Muscle of back (tissue), 13 donors: ENCODE measurements at places on chromosomes 2 and 18. TPM values are rescaled to one million over a fixed set of nuclear protein-coding genes. Genes with fewer than 3 reads are reported as not detected.

Gene PROKR1
- polyA plus RNA-seq, result 1.4 TPM

Gene GBX2
- not detected for polyA plus RNA-seq

Gene MROH2A
- 0.18 TPM for polyA plus RNA-seq

DNA sequence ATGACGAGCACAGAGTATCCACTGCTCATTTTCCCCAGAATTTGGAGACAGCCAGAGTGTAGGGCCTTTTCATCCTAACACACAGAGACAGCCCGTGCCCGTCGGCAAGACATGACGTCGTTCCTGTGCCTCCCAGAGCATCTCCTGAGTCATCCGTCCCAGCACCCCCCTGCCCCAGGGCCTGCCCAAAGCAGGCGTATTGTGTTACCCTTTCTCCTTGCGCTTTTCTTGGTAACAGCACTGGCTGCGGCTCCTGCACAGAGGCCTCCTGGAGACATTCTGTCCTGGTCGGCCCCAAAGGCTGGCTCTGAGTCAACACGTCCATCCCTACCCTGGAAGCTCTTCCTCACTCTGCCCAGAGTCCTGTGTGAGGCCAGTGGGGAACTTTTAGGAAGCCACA is 217.1 kb downstream of the KLHL29 start:
- DNase-seq, result peak; percentile 67

- DNase-seq, result no peak
These were observed 50.7 kb downstream of the SLC14A2 start for GRCh38 chr18:45666006-45666405.

Gene ASB18
- 4.4 TPM for polyA plus RNA-seq

DNA sequence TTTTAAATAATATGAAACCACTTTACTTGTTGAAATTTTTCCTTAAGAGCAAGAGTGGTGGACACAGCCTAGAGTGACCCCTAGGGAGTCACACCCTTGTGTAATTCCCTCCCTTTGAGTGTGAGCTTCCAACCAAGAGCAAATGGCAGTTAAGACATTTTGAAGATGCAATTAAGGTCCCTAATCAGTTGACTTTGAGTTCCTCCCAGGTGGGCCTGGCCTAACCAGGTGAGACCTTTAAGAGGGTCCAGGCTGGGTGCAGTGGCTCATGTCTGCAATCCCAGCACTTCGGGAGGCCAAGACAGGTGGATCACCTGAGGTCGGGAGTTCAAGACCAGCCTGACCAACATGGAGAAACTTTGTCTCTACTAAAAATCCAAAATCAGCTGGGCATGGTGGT is 143.5 kb upstream of the PID1 start:
- no peak for DNase-seq

GRCh38 chr2:37523814-37524362 is 147.6 kb downstream of the CDC42EP3 start:
- DNase-seq, result peak; percentile 85

Gene SOCS6
- polyA plus RNA-seq, result 17.4 TPM

- peak; percentile 37 for DNase-seq
These were observed at the start of gene HTR2B for GRCh38 chr2:231124838-231125568. TSS of gene HTR2B (minus strand) at chr2:231125042. CDS start at chr2:231123764, 1,278 bp downstream.

DNA sequence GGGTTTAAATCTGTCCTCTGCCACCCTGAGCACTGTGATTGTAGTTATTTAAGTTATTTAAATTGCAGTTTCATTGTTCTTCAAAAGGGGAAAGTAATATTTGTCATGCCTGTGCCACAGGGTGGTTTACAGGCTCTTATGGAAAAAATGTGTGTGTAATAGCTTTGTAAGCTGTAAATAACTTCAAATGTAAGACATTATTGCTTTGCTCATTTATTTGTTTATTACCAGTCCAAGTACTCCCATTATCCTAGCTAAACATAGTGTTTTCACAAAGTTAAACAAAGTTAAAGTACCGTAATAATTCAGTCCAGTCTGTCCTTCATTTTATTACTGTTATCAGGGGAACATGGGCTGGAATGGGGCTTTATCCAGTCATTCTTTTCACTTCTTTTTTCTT is 43.4 kb upstream of the IGFBP2 start:
- DNase-seq, result no peak

GRCh38 chr2:97699765-97700444 is 13.5 kb upstream of the ZAP70 start:
- DNase-seq, result peak; percentile 75

- no peak for DNase-seq
These were observed 166.3 kb upstream of the FN1 start for GRCh38 chr2:215601990-215602721.

Gene SLC9A4
- polyA plus RNA-seq, result not detected

Gene REG3A
- polyA plus RNA-seq, result not detected

- DNase-seq, result no peak
These were observed 70.6 kb upstream of the ITGB6 start for GRCh38 chr2:160270571-160271113.

- DNase-seq, result no peak
These were observed 7.4 kb downstream of the TFPI start for GRCh38 chr2:187546762-187547333.

- DNase-seq, result peak; percentile 50
These were observed 158.4 kb downstream of the SETBP1 start for GRCh38 chr18:44838971-44839666.

- no peak for DNase-seq
These were observed 42.5 kb downstream of the MOB4 start for GRCh38 chr2:197558393-197558792.

GRCh38 chr2:105919191-105919811 is 174.6 kb downstream of the NCK2 start:
- DNase-seq, result no peak

DNA sequence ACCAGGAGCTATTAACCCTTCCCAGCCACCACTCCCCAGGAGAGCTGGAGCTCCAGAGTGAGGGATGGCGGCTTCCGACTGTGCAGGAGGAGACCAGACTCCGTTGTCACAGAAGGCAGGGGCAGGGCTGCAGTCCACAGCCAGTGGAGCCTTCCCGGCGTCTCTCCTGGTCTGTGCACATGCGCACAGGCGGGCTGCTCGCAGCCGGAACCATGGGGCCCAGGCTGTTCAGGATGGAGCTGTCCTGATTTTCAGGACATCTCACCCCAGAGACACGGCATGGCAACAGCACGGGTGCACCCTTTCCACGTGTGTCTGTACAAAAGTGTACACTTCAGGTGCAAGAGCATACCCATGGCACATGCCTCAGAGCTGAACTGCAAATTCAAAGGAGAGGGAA is 28.9 kb downstream of the EIPR1 start:
- DNase-seq, result no peak

- no peak for DNase-seq
These were observed 10.4 kb downstream of the HRH4 start for GRCh38 chr18:24470805-24471204.

- DNase-seq, result no peak
These were observed 163.6 kb downstream of the C1D start for GRCh38 chr2:67899187-67899586.

GRCh38 chr2:105129722-105130232 is 91.9 kb downstream of the MRPS9 start:
- no peak for DNase-seq

Gene PLEKHM3
- polyA plus RNA-seq, result 8.1 TPM

Gene TMEM18
- polyA plus RNA-seq, result 41.8 TPM

Gene ACTR1B
- polyA plus RNA-seq, result 45.0 TPM

DNA sequence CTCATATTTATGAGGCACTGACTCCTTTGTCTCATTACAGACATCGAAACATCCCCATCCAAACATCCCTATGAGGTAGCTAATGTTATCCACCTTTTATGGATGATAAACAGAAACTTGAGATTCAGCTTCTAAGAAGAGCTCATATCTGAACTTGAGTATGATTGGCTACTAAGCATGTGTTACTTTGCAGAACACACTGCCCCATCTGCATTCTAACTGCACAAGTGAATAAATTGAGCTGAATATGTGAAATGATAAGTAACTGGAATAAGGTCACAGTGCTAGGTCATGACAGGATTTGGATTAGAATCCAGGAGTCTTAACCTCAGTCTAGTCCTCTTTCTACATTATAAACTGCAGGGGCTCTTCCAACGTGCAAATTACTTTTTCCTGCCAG is 172.7 kb downstream of the SETBP1 start:
- DNase-seq, result no peak

- no peak for DNase-seq
These were observed 13.6 kb downstream of the FHOD3 start for GRCh38 chr18:36311026-36311570.

- no peak for DNase-seq
These were observed 557 bp downstream of the DCC start for GRCh38 chr18:52340406-52341102.

- no peak for DNase-seq
These were observed 110.4 kb downstream of the NCKAP5 start for GRCh38 chr2:133457861-133458260.

DNA sequence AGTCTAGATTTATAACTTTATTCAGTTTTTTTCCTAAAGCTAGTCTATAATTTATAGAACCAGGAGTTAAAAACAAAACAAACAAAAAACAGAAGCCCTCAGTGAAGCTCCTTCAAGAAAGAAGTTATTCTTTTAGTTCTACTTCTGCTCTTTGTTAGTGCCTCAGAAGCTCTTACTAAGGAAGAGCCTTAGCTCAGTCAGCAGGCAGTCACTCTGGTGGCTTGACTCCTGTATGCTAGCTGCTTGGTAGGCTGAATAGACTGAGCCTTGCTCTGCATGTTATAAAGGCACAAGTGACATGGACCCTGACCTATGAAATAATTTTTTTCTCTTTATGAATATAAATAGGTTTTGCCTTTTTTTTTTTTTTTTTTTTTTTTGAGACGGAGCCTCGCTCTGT is 24.8 kb downstream of the NCOA1 start:
- DNase-seq, result no peak

- no peak for DNase-seq
These were observed 209.5 kb downstream of the KLHL29 start for GRCh38 chr2:23594460-23594825.

Gene CREG2
- polyA plus RNA-seq, result 3.5 TPM

DNA sequence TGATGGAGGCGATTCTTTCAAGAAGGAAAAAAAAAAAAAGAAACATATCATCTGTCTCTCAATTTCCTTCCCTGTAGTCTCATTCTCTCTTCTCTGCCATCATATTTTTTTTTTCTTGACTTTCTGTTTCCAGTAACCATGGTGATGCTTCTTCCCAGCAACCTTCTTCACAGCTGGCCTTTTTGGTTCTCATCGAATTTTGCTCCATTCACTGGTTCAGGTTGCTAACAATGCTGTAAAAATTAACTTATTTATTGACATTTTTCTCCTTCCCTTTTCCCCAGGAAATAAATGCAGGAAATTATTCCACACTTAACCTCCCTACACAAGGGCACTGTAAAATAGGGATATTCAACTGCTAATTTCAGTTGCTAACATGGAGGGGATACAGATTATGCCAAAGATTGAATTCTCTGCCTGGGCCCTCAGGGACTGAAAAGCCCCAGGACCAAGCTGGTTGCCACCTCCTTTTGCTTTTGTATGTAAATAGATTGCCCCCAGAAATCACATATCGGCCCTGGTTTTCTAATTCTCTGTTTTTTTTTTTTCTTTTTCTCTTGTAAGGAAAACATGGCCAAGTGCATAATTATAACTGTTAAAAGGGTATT is 154.7 kb downstream of the MAP2 start:
- DNase-seq, result peak; percentile 16

DNA sequence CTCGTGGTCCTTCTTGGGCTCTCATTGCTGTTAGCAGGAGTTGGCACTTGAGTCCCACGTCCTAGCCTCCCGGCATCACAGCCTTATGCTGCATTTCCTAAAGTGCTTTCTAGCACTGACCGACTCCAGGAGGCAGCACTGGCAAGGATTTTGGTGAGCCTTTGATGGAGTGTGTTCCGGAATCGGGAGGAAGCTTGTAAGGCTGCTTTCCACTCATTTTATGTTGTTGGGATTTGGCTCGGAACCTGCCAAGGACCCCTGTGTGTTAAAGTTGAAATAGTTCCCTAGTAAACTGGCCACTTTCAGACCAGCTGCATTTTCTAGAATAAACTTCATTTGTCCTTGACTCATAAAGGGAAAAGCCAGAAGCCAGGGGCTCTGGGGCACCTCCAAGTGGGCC is 88.9 kb downstream of the AGAP1 start:
- no peak for DNase-seq

GRCh38 chr2:239190361-239190760 is 210.5 kb downstream of the HDAC4 start:
- no peak for DNase-seq

Gene DOK6
- polyA plus RNA-seq, result 3.7 TPM

- DNase-seq, result no peak
These were observed 568.2 kb upstream of the LRATD1 start for GRCh38 chr2:14064346-14064745.

DNA sequence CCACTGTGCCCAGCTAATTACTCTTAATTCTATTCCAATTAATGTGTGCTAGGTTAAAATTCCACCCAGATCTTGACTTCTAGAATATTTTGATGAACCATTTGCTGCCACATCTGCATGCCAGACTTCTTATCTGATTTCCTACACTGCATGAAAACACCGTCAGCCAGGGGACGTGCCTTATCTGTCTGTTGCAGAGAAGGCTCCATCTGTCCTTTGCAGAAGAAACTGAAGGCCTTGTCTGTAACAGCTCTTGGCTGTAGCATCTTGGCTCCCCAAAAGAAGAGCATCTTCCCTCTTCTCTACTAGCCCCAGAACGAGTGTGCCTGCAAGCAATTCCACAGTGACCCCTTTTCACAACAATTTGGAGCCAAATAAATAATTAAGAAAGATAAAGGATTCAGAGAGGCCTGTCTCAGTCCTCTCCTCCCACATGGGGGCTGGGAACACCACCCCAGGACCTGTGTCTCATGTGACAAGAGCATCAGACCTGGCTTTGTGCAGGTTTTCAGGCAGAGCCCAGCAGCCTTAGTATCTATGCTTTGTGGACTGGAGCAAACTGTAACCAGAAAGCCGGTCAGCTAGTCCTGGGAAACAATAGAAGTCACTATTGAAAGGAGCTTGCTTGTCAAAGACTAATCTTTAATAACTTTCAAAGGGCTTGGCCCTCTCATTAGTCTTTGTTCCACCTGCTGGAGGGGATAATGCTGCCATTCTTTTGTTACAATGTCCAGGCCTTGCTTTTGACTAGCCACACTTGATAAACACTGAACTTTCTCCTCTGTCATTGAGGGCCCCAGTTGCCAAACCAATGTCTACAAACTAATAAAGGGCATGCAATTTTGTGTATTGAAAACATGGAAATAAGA is 84.0 kb upstream of the NEUROD1 start:
- no peak for DNase-seq

- no peak for DNase-seq
These were observed 859.5 kb downstream of the LRP1B start for GRCh38 chr2:141271346-141271745.

Gene VWC2L
- not detected for polyA plus RNA-seq

DNA sequence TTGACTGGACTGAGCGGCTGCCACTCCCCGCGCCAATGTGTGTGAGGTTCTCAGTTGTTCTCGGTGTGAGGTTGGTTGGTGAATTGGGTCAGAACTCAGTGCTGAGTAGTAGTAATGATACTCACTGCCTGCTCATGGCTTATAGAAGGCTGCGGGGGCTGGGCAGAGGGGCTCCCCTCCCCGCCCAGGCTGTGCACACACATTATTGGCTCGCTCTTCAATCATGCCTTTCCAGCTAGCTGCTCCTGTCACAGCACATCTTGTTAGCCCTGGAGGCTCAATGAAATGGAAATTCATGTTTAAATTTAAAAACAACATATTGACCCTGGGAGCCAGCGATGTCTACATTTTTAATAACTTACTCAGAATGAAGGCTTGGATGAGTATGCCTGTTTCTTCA is 152.8 kb downstream of the CELF4 start:
- no peak for DNase-seq

Gene LRRC30
- polyA plus RNA-seq, result 2.4 TPM

Gene IL1F10
- not detected for polyA plus RNA-seq

Gene CD226
- 0.98 TPM for polyA plus RNA-seq

GRCh38 chr18:56060967-56061541 is 473.1 kb upstream of the TCF4 start:
- DNase-seq, result no peak
